ENCODE measurements at places on chromosomes 11 and 22.

- peak; percentile 94 for DNase-seq
Measured at GRCh38 chr11:44989831-44990566, 39.3 kb upstream of the TP53I11 start.

GRCh38 chr22:29030016-29030617 lies 31.5 kb downstream of the C22orf31 start:
- DNase-seq: peak; percentile 70

GRCh38 chr11:73072935-73073481 lies 69.1 kb downstream of the FCHSD2 start:
- DNase-seq: no peak

- DNase-seq: no peak
Measured at GRCh38 chr22:49662681-49663080, 165.0 kb downstream of the BRD1 start.

GRCh38 chr11:48022445-48022844 lies 42.1 kb downstream of the PTPRJ start:
- DNase-seq: no peak

DNA sequence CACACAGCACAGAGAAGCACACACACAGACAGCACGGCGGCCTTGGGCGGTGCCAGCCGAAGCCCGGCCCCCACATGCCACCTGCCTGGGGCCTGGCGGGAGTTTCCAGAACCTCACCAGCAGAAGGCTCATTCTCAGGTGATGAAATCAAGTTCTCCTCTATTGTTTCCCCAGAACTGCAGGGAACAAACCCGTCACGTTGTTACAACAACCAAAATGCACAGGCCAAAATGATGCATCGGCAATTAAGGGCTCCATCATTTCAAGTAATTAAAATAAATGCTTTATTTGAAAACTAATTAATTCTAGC lies 30.8 kb downstream of the GNB1L start:
- no peak for DNase-seq

DNA sequence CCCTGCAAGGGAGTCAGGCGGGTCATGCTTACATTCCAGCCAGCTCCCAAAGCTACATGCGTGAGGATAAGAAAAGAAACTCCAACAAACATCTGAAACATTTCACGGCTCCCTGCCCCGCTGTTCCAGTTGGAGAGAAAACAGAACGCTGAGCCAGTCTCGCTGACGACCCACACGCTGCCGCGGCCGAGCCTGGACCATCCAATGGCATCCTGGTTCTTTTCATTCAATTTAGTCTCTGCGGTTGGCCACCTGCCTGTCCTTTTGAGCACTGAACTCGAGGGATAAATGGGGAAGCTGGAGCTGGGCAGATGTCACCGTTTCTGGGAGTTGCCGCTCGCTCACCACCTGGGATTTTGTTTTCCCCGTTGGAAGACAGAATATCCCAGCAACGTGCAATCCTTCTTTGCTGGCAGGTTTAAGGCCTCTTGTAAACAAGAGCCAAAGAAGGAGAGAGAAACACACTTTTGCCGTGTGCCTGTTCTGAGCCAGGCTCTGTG lies 45.3 kb upstream of the SHISAL1 start:
- no peak for DNase-seq

DNA sequence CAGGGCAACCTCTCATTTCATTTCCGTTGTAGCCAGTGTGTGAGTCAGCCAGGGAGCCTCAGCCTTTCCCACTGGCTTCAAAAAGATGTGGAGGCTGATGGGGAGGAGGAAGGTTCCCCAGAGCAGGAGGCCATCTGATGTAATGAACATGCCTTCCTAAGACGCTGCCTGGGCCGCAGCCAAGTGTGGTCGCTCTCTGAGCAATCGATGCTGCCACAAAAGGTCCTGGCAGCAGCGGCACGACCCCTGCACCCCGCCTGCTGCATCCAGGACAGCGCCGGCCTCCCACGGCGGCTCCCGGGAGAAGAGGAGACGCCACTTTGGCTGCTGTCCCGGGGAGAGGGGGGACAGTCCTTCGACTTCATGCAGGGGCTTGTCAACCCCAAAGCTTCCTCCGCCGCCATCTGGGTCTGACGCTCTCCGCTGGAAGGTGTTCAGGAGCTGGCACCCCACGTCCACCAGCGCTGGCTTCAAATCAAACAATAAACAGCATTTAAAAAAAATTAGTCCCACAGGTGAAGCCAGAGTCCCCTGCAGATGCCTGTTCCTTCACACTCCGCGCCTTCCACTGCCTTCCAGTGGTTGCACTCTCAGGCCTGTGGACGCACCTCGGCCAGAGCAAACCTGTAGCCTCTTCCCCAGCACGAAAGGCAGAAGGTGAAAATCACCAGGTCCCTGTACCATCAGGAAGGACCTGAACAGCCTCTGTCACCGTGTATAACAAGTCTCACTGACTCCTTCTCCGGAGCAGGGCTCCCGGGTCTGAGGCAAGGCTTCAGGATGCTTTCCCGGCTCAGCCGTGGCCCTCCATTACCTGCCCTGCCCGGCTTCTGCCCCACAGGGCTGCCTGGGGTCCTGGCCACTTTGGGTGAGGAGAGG lies 930.7 kb downstream of the BRD1 start:
- DNase-seq: peak; percentile 14

- DNase-seq: peak; percentile 71
Measured at GRCh38 chr22:36331912-36332622, 55.7 kb downstream of the MYH9 start.

DNA sequence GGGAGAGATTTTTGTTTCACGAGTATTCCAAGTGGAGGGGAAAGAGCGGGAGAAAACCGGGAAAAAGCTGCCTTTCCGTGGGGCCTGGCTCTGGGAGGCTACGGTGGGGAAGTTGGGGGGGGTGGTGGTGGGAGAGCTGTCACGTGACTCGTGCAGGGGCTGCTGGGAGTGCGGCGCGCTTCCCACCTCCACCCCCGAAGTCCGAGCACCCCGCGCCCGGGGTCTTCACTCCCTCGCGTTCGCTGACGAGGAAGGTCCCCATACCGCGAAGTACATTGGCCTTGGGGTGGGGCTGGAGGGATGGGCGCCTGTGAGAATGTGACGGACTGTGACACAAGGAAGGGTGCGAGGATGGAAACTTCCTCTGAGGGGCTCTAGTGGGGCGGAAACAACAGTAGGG lies at the start of gene TEX12:
Gene TEX12 (plus strand): TSS at position 228 of the 400 bp plus-strand sequence. CDS start 1,897 bp downstream, outside the sequence.
- no peak for DNase-seq

DNA sequence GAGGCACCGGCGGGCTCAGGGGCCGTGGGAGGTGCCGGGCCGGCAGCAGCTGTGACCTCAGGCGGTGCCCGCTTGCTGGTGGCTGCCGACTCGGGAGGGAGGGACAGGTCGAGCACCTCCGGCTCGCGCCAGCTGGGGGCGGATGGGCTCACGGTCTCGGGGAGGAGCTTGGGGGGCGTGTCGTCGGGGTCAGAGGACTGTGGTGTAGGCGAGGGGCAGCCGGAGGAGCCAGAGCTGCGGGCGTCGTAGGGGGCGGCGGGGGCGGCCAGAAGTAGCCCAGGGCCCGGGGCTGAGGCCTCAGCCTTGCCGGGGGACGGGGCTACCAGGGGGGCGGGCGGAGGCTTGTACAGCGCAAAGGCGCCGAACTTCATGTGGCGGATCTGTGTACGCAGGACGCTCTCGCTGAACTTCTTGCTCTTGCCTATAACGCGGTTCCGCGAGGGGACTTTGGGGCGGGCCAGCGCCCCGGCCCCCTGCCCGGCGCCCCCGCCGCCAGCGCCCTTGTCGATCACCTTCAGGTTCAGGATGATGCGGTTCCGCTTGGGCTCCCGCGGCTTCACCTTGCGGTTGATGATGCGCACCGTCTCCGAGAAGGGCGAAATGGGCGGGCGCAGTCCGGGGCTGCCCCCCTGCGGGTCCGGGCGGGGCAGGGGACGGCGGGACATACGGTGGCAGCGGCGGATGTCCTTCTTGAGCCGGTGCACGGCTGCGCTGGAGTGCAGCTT lies 5.5 kb downstream of the CBX6 start:
- DNase-seq: no peak

DNA sequence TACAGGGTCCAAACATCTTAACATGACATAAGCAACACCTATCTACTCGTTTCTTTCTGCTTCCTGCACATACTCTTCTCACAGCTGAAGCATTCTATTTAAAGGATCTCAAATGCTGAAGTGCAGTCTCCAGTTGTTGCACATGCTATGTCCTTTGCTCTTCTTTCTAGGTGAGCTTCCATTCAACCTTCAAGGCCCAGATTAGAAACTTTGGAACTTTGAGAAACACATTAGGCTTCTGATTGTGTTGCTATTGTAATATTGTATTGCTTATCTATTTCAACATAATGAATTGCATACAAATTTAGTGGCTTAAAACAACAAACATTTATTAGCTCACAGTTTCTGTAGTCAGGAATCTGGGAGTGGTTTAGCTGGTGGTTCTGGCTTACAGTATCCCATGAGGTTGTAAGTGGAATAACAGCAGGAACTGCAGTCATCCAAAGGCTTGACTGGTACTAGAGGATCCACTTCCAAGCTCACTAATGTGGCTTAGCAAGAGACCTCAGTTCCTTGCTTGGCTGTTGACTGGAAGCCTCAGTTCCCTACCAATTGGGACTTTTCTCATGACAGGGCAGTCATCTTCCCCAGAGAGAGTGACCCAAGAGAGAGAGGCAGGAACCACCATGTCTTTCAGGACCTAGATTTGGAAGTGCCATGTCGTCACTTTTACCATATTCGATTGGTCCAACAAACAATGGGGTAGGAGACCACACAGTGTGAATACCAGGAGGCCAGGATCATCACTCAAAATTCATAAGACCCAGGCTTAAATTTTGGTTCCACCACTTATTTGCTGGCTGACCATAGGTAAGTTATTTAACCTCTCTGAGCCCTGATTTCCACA lies 27.2 kb upstream of the RASSF10 start:
- DNase-seq: no peak

DNA sequence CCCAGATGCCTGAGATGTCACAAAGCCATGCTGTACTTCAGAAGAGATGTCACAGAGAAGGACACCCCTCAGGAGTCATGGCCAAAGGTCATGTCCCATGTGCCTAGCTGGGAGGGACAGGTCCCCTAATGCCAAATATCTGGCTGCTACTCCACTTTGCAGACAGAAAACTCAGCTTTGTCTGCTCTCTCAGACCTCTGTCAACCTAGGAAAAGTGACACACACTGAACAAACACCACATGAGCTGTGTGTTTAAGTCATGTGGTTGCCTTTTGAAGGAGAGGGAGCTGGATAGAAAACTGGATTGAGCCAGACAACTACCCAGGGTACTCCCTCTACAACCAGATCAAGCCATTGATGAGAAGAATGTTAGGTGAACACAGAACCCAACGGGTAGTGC lies 3.5 kb downstream of the TRIM66 start:
- DNase-seq: no peak

DNA sequence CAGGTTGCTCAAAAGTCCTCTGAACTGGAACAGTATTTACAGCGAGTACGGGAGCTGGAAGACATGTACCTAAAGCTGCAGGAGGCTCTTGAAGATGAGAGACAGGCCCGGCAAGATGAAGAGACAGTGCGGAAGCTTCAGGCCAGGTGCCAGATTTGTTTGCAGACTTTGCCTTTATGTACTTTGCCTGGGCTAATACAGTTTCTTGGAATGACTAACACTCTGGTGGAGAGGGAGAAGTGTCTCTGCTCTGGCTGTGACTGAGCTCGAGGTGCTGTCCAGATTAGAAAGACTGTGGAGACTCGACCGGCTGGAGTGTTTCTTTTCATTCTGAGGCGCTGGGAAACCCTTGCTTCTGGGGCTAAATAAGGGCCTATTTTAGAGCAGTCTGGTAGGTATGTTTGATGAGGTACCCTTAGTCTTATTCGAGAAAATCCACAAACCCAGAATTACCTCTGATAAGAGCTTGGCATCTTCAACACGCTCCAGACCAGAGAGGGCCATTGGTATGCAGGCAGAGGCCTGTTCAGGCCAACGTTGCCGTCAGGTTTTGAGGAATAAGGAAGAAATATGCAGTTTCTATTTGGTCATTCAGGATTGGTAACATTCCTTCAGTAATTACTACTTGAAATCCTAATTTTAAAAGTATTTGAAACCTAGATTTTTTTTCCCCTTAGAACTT lies 76.5 kb downstream of the SWAP70 start:
- DNase-seq: no peak

- DNase-seq: peak; percentile 79
Measured at GRCh38 chr11:63478896-63479295, 12.1 kb downstream of the PLAAT5 start.

- DNase-seq: no peak
Measured at GRCh38 chr11:8608652-8609051, 14.6 kb upstream of the STK33 start.

DNA sequence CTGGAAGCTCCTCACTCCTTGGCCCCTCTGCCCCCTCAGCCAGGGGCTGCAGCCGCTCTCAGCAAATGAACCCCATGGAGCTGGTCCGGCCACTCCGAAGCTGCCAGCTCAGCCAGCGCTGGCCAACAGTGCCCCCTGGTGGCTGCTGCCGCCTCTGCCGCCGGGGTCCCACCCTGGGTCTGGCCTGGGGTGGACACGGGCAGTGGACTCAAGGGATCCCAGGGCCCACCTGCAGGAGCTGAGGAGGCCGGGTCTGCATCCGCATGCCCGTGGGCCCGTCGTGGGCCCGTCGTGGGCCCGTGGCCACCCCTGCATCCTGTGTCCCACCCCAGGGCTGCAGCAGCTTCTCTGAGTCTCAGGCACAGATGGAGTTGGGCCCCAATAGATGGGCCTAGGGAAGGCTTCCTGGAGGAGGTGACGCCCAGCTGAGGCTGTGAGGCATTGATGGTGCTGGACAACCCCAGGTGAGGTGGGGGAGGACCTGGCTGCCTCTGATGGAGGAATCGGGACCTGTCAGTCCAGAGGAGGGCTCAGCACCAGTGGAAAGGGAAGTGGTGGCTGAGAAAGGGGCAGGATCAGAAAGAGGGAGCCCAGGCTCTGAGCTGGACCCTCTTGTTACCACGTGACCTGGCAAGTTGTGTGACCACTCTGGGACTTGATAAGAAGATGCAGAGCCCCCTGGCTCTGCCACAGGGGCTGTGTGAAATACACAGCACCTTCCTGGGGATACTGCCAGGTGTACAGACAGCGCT lies 522.3 kb downstream of the BRD1 start:
- peak; percentile 46 for DNase-seq

GRCh38 chr11:134905928-134906327 lies 493.9 kb upstream of the B3GAT1 start:
- peak; percentile 66 for DNase-seq

DNA sequence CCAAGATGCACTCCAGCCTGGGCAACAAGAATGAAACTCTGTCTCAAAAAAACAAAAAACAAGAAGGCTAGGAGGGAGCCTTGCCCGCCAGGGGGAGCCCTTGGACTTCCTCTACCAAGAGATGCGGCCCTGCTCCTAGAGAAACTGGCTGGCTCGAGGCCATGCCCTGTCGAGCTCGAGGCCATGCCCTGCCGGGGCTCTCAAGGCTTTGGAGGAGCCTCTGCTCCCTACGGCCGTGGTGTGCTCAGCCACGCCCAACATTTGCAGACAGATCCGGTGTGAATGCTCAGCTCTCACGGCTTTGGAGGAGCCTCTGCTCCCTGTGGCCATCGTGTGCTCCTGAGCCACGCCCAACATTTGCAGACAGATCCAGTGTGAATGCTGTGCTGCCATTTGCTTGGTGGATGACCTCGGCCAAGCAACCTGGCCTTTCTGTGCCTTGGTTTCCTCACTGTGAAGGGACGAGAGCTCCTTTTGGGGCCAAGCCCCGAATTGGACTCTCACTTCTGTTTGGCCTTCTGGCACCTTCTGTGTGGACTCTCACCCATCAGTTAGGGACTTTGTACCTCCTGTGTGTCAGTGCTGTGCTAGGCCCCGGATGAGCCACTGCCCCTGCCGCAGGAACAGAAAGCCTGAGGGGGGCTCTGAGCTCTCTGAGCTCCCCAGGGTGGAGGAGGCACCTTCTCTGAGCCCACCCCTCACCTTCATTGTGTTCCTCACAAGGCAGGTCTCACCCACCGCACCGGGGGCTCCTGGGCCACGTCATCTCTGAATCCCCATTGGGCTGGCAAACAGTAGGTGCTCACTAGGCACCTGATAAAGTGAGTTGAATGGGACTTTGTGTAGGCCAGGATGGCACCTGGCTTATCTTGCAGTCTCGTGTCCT lies 14.1 kb downstream of the C11orf24 start:
- DNase-seq: peak; percentile 88
